ENCODE measurements at places on chromosomes 13 and 19.

DNA sequence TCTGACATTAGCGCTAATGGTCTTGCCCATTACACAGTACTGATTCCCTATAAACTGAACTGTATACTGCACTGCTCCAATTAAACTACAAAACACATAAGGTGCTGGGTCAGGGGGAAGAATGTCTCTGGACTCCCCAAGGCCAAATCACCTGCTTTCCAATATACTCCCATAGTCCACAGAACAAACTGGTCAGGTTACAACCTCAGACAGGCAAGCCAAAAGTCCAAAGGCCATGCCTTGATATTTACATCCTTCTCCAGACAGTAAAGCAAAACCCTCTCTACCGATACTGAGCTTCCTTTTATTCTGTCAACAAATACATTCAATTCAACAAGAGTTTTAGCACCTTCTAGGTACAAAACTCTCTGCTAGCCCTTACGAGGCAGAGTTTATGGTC lies 8.9 kb downstream of the ZNF541 start:
- DNase-seq, result no peak

- DNase-seq, result no peak
Observed at GRCh38 chr13:79445968-79446645, 34.8 kb upstream of the NDFIP2 start.

- no peak for DNase-seq
Observed at GRCh38 chr19:7280940-7281666, 13.1 kb downstream of the INSR start.

- no peak for DNase-seq
Observed at GRCh38 chr13:102355251-102355650, 46.6 kb downstream of the FGF14 start.

- DNase-seq, result no peak
Observed at GRCh38 chr19:13018035-13018914, 23.0 kb downstream of the NFIX start.

DNA sequence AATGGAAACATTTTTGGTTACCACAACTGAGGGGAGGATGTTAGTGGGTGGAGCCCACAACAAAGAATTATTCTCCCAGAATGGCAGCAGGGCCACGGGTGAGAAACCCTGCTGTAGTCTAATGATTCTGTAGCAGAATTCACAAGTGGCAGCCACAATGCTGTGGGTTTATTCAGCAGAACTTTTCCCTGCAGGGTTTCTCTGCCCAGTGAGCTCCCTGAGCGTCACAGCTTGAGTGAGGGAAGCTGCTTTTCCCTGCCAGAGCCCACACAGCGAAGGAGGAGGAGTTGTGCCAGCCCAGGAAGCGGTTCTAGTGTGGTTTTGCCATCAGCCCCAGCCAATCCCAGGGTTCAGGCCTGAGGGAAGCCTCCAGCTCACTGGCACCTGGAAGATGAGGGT lies 4.4 kb downstream of the ATP12A start:
- no peak for DNase-seq

- DNase-seq, result no peak
Observed at GRCh38 chr13:22325761-22326160, 654.9 kb downstream of the FGF9 start.

DNA sequence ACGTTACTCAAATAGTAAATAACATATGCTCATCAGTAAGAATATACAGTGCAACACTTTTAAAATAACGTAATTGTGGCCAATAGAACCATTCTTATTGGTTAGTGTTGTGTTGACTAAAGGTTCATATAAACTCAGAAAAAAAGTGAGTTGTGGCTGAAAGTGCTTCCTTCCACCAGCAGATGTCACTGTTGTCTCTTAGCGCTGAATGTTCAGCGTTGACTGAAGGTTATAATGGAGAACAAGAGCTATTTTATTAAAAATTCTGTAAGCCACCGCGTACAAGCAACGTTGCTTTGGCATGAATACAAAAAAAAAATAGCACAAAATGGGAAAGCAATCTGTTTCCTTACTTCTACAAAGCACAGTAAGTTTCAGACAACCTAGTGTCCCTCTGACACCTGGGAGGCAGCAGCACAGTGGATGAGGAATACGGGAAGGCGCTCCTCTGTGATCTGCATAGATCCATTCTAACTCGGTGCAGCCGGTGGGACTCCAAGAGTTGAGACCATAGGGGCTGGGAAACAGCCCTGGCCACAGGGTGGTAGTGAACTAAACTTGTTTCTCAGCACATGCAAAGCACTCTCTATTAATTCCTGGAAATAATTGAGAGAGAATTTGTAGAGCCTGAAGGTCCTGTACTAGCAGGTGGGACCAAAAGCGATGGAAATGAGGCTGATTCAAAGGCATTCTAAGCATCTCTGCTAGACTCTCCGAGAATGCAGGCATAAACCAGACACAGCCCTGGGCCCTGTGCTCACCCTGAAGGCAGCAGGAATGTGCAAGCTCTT lies 23.9 kb upstream of the OXGR1 start:
- DNase-seq, result peak; percentile 36

DNA sequence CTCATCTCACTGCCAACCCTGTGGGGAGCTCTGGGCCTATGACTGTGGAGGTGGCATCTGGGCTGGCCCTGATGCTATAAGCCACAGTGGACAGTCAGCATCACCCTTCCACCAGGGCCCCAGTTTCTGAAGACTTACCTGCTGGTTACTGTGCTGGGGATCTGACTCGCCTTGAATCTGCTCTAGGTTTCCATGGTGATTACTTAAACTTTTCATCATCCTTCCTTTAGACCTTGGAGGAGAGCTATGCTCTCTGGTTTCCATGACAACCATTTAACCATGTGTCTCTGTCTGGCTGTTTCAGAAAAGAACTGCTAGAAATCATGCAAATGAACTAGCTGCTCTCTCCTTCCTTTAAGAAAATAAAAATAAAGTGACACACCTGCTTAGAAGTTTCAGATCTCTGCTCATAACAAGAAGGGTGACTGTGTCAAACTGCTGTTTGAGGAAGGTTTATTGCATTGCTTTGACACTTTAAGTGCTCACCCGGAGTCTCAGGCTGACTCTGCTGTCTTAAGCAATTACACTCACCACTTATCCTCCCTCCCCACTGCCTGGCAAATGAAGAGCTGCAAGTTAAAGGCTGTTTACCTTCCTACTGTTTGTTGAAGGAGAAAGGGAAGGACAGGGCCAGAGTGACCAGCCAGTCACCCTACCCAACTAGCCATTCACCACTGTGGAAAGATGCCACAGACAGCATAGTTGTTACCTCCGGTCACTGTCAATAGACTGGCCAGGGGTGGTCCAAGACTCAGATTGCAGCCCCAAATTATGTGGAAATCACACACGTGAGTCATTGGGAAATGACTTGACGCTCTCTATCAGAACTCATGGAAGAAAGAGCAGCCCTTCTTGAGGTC lies 87.6 kb downstream of the HSPH1 start:
- DNase-seq, result no peak

GRCh38 chr19:4099041-4099764 lies 24.7 kb downstream of the MAP2K2 start:
- DNase-seq, result no peak

DNA sequence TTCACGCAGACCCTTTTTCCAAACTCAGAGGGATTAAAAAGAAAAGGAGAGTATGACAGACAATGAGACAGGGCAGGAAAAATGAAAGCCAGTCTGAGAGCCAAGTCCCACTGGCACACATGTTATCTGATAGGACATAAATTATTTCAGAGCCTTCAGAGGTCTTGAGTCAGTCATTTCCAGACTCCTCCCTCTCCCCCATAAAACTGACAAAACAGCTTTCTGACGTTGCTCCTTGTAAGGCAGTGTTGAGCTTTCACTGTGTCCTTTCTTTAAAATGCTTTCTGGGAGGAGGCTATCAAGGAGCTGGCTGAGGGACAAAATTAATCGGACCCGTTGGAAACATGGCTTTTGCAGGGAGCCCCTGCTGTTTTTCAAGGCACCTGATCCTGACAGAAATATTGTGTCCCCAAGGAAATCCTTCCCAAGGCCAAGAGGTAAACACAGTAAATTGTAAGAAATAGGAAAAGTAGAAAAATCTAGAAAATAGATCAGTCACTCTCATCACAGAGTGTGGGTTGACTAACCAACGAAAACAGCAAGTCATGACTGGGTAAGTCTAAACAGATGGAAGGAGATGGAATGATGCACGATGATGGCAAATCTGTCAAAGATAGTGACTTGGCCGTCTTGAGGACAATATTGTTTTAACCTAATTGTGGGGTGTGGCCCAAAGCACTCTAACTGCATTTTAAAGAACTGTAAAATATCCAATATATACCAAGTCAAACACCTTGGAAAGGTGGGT lies 89.7 kb downstream of the DCT start:
- DNase-seq, result peak; percentile 24

DNA sequence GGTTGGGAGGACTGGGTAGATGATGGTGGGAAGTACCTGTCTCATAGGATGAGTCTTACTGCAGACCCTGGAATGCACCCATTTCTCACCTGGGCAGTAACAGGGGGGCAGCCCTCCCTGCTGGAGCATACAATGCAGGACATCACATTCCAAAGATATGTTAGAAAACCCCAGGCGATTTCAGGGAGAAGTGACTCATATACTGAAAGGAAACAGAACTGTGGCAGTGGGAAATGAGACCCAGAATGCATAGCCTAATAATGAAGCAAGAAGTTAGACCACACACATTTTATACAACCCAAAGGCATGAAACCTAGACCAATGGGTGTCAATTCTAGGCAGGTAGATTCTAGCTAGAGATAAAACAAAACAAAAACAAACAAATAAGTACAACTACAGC lies 402.7 kb downstream of the IRS2 start:
- no peak for DNase-seq

DNA sequence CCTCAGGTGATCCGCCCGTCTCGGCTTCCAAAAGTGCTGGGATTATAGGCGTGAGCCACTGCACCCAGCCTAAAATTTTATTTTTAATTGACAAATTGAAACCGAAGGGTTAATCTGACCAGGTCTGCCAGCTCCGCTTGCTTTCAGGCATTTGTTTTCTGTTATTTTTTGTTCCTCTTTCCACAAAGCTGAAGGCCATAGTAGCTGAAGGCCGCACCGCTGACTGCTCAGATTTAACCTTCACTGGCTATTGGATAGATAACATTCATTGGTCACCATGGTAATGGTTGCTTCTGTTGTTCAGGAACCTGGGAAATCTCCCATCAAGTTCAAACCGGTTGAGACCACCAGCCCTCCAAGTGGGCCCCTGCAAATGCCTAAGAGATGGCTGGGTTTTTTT lies 124.5 kb upstream of the USP29 start:
- DNase-seq, result no peak

- no peak for DNase-seq
Observed at GRCh38 chr13:36814465-36814864, 4.6 kb upstream of the RFXAP start.

DNA sequence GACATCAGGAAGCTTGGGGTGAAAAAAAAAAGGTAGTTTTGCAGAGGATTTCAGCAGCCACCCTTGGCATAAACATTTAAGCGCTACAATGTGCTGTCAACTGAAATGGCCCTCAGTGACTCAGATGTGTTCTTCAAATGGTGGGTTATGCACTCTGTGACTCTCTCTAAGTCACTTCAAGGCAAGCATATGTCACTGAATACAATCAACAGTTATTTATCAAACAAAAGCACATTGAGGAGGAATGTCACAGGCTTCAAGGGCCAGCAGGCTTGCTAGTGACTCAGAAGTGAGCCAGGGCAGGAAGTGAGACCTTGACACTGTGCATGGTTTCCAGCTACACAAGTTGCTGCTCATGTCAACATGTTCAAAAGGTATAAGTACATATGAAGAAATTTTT lies 523.7 kb upstream of the HTR2A start:
- no peak for DNase-seq

- DNase-seq, result no peak
Observed at GRCh38 chr13:96768524-96768923, 225.8 kb downstream of the OXGR1 start.

DNA sequence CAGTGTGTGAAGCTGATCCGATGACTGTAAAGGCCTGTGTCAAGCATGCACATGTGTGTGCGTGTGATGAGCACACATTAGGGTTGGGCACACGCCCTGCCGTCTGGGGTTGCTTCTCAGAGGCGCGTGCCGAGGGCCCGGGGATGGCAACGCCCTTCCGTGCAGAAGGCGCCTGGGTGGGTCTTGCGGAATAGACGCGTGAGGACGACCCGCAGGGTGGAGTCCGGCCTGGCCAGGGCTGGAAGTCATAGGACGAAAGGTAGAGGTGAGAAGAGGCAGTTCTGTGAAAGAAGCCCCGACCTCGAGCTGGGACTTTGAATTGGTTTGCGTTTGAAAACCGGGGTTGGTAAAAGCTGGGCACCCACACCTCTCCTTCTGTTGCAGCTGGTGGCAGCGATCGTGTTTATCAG lies 35.7 kb downstream of the TMEM255B start:
- no peak for DNase-seq

GRCh38 chr13:73913751-73914518 lies 220.3 kb downstream of the KLF12 start:
- no peak for DNase-seq

DNA sequence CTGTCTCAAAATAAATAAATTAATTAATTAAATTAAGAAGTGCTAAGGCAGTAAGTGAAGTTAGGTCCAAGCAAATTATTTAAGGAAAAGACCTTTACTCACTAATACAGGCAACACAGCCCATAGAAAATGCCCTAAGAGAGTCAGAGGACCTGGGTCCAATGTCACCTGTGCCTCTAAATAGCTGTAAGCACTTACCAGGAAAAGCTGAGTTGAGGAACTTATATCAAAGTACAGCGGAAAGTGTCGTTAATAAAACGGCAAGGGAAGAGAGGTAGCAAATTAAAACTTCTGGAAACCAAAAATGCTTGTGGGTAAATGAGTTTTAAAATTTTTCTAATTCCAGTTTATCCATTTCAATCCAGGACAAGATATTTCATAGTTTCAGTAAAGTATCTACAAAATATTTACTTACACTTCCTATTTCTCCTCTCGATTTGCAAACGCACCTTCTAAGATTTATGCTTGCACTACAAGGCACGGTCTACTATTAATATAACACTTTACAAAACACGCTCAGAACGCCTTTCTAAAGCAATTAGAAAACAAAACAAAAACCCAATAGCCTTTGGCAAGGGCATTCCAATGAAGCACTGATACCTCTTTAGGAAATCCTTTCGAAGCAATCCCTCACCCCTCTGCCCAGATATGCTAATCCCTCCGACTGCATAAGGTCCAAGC lies 963 bp downstream of the VPS36 start:
- no peak for DNase-seq
